ENCODE measurements at places on chromosomes 3 and 15. TPM values are rescaled to one million over a fixed set of nuclear protein-coding genes. Genes with fewer than 3 reads are reported as not detected.
A peak's percentile ranks its signal among the peaks of the same experiment; 100 is the strongest.

GP5 gene
- polyA plus RNA-seq: not detected

GNB4 gene
- 7.9 TPM for polyA plus RNA-seq

WDR6 gene
- polyA plus RNA-seq: 124 TPM

TMC3 gene
- not detected for polyA plus RNA-seq

DNA sequence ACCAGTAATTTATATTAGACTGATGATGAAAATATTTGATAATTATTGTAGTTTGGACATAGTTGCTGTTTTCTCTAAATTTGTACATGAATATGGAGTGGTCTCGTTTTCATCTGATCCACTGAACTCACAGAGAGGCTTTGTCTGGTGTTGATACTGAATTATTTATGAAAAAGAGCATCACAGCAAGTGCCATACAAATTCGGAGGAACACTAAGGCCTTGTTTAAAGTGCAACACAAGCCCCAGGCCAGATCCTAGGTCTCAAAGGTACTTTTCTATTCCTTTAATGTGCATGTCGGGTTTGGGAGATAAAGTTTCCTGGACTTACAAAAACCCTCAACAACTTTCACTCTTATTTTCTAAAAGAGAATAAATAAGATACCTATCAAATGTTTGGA is 796.8 kb upstream of the EPHA6 start:
- H3K4me1 ChIP-seq: no peaks in the 10 kb centered on the region
- H3K27me3 ChIP-seq: no peaks in the 10 kb centered on the region
- no peaks in the 10 kb centered on the region for H3K36me3 ChIP-seq
- H3K27ac ChIP-seq: no peak overlapping the region
- no peak for DNase-seq
- no peak overlapping the region for H3K4me3 ChIP-seq

DNA sequence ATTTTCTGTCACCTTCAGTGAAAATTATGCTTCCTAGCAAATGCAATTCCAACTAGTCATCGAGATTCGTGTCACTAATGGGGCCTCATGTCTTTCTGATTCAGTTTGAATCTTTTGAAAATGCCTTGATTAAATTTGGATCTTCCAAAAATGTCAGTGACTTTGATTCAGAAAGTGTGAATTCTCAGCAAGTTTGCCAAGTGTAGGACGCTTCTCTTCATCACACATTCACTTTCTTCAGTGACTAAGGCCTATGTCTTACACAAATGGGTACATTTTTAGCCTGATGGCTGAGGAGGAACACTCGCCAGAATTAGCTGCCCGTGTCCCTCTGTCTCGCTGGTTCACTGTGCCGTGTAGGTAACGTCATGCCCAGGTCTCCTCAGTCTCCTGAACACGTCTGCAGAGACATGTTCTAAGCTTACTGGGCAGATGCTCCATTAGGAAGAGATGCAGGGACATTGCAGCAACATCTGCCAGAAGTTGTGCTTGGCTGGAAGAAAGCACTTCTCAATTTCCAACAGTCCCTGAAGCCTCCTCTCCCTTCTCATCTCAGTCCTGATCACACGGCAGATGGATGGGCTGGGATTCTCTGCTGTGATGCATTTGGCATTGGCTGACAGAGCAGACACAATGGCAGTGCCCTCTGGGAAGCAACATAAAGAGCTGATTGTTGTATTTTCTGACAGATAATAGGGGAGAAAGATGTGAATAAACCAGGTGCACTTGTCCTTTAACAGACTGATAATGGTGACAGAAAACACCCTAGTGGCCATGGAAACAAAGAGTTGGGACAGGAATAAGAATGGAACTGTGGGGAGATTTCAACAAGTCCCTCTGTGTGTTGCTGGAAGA is 29.1 kb upstream of the LYZL4 start:
- H3K27me3 ChIP-seq: no peaks in the 10 kb centered on the region
- H3K4me1 ChIP-seq: no peaks in the 10 kb centered on the region

- H3K36me3 ChIP-seq: no peaks in the 10 kb centered on the region
- no peaks in the 10 kb centered on the region for H3K4me1 ChIP-seq
- H3K27me3 ChIP-seq: no peaks in the 10 kb centered on the region
- H3K4me3 ChIP-seq: no peak overlapping the region
Observed at GRCh38 chr3:60133269-60134162, 1083.7 kb upstream of the CFAP20DC start.

GRCh38 chr3:101292027-101292426 is 28.3 kb downstream of the IMPG2 start:
- no peaks in the 10 kb centered on the region for H3K36me3 ChIP-seq
- H3K4me1 ChIP-seq: no peaks in the 10 kb centered on the region
- no peak for DNase-seq

- DNase-seq: no peak
- H3K27me3 ChIP-seq: no peaks in the 10 kb centered on the region
- no peaks in the 10 kb centered on the region for H3K36me3 ChIP-seq
- no peaks in the 10 kb centered on the region for H3K4me1 ChIP-seq
- H3K4me3 ChIP-seq: no peak overlapping the region
Observed at GRCh38 chr3:190877925-190878324, 15.4 kb upstream of the GMNC start.

GRCh38 chr3:10338591-10339353 is 17.9 kb upstream of the SEC13 start:
- H3K27ac ChIP-seq: no peak overlapping the region
- no peaks in the 10 kb centered on the region for H3K36me3 ChIP-seq
- H3K27me3 ChIP-seq: no peaks in the 10 kb centered on the region
- H3K4me1 ChIP-seq: no peaks in the 10 kb centered on the region
- no peak overlapping the region for H3K4me3 ChIP-seq

DNA sequence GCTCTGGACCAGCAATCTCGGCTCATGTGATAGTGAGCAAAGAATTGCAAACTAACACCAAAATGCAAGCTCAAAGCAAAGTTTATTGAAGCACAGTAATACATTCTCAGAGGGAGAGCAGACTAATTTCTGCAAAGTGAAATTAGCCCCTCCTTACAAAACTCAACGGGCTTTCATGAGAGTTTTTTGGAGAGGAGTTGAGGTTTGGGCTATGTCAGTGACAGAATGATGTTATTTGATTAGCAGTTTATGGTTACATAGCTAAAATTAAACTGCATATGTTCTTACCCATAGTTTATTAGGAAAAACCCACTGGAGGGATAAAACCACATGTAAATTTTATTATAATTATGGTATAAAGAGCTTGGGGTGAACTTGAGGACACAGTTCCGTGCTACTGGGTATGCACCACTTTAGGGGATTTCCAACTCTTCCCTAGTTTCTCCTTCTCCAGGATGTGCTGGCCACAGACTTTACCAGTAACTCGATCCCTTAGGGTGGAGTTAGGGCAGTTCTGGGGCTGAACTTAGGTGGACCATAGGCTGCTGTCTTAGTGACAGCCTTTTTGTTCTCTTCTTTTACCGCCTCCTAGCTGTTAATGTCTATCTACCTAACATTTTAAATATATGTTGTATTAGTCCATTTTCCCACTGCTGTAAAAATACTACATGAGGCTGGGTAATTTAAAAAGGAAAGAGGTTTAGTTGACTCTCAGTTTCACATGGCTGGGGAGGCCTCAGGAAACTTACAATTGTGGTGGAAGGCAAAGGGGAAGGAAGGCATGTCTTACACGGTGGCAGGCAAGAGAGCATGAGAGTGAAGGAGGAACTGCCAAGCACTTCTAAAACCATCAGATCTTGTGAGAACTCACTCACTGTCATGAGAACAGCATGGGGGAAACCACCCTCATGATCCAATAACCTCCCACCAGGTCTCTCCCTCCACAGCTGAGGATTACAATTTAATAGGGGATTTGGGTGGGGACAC is 8.9 kb upstream of the AADACL2 start:
- H3K27me3 ChIP-seq: no peaks in the 10 kb centered on the region
- no peak for DNase-seq
- H3K4me3 ChIP-seq: no peak overlapping the region
- H3K27ac ChIP-seq: no peak overlapping the region
- H3K4me1 ChIP-seq: no peaks in the 10 kb centered on the region
- no peaks in the 10 kb centered on the region for H3K36me3 ChIP-seq

GRCh38 chr15:65547841-65548240 is 17.6 kb downstream of the HACD3 start:
- H3K27ac ChIP-seq: no peak overlapping the region
- no peaks in the 10 kb centered on the region for H3K36me3 ChIP-seq
- no peaks in the 10 kb centered on the region for H3K4me1 ChIP-seq
- no peaks in the 10 kb centered on the region for H3K27me3 ChIP-seq
- H3K4me3 ChIP-seq: no peak overlapping the region
- DNase-seq: no peak

DNA sequence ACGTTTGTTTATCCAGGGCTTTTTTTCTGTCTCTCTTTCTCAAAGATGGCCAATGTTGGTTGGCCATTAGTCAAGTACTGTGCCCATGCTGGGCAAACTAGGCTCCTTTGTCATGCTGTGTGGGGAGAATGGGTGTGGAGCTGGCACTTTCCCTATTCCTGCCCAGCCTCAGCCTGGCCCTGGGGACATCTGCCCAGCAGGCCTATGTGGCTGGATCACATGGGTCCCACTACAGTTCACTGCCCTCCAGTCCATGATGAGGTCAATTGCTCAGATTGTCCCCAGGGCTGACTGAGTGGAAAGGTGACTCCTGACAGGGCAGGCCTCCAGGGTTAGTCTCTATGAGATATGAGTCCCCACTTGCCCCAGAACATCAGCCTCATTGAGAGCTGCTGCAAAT is 54.4 kb upstream of the HERC1 start:
- DNase-seq: no peak
- H3K4me1 ChIP-seq: no peaks in the 10 kb centered on the region
- no peak overlapping the region for H3K4me3 ChIP-seq
- H3K27ac ChIP-seq: no peak overlapping the region
- no peaks in the 10 kb centered on the region for H3K27me3 ChIP-seq

DNA sequence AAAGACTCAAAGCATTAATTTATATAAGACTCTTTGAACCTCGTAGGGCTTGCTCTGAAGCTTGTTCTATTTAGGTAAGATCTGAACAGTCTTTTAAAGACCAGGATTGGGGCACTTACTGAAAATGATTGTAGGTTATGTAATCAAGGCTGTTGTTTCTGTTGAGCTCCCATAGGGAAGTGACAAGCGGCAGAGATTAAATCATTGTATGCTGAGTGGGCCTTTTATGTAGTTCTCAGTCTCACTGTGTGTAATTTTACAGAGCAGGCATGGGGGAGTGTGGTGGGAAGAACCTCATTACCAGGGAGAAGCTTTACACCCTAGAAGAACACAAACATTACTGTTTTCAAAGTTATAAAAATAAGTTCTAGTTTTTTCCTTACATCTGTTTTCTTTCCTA is 160.0 kb upstream of the SNTN start:
- no peaks in the 10 kb centered on the region for H3K27me3 ChIP-seq
- DNase-seq: no peak
- no peaks in the 10 kb centered on the region for H3K36me3 ChIP-seq
- H3K4me3 ChIP-seq: no peak overlapping the region
- no peaks in the 10 kb centered on the region for H3K4me1 ChIP-seq

DNA sequence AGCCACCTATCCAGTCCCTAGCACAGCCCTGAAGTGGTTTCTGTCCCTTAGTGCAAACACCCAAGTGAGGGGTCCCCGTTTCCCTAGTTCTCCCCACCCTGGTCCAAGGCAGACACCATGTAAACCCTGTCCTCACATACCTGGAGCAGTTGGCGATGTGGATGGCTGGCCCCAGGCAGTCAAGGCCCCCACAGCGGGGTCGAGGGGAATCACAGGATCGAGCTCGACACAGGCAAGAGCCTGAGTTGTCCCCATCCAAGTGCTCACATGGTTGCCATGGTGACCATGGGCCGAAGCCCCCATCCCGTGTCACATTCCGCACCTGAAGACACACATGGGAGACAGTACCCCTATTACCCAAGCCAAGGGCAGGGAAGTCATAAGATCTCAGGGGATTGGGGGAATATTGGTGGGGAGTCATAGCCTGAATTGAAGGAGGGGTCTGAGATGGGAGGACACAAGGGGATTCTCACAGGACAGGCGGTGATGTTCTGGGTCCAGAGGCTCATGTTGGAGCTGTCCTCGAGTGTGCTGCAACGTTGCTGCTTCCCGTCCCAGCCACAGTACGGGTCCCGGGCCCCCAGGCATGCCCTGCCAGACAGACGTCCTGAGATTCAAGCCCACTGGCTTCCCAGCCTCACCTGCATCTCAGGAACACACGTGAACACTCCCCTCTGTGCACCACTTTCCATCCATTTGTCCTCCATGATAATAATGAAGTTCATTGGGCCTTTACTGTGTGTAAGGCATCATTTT is 112.1 kb downstream of the SEMA5B start:
- H3K27ac ChIP-seq: no peak overlapping the region
- no peak for DNase-seq

DNA sequence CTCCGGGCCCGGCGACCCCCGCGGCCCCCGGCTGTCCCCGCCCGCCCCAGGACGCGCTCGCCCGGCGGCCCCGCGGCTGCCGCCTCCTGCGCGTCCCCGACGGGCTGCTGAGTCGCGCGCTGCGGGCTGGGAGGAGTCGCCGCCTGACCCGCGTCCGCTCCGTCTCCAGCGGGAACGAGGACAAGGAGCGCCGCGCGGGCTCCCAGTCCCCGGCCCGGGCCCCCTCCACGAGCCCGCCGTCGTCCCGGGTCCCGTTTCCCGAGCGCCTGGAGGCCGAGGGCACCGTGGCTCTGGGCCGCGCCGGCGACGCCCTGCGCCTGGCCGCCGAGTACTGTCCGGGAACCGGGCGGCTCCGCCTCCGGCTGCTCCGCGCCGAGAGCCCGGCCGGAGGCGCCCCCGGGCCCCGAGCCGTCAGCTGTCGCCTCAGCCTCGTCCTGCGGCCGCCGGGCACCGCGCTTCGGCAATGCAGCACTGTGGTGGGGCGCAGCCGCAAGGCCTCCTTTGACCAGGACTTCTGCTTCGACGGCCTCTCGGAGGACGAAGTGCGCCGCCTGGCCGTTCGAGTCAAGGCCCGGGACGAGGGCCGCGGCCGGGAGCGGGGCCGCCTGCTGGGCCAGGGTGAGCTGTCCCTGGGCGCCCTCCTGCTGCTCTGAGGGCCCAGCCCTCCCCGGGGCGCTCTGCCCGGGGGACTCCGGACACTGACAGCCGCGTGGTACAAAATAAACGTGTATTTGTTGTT is 1.5 kb downstream of the C2CD4A start:
- H3K4me3 ChIP-seq: peak overlapping the region; percentile 27
- H3K27ac ChIP-seq: peak overlapping the region; percentile 49
- peaks cover 58% of the 10 kb centered on the region for H3K27me3 ChIP-seq

DNA sequence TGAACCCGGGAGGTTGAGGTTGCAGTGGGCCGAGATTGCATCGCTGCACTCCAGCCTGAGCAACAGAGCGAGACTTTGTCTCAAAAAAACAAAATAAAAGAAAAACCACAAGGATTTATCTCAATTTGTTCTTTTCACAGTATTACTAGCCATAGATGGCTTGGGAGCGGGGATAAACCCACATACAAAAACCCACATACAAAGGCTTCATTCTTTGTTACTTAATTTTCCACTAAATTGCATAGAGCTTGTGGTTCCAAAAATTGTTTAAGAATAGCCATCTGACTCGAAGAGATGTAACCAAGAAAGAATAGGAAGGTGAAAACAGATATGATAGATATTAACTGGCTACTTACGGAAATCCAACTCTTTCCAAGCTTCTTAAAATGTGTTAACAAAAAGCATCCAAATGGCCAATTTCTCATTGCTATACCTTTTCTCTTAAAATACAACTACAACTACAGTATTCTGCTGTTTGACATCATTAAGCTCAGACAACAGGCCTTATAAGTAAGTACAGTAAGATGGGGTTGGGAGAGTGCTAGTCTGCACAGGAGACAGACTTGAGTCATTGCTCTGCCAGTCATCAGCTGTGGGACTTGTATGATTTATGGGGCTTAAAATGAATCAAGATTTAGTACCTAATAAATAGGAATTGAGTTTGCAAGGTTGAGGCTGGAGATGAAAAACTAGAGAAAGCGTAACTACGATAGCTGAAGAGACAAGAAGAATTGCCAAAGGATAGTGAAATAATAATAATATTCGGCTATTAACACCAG is 96.6 kb upstream of the PLXND1 start:
- no peak overlapping the region for H3K4me3 ChIP-seq
- no peaks in the 10 kb centered on the region for H3K27me3 ChIP-seq
- no peak for DNase-seq
